Midbrain (tissue), 1 donor: ENCODE measurements at places on chromosomes 2 and 18.
A peak's percentile ranks its signal among the peaks of the same experiment; 100 is the strongest.

GRCh38 chr2:169189132-169189531 lies 119.8 kb downstream of the DHRS9 start:
- DNase-seq: no peak

DNA sequence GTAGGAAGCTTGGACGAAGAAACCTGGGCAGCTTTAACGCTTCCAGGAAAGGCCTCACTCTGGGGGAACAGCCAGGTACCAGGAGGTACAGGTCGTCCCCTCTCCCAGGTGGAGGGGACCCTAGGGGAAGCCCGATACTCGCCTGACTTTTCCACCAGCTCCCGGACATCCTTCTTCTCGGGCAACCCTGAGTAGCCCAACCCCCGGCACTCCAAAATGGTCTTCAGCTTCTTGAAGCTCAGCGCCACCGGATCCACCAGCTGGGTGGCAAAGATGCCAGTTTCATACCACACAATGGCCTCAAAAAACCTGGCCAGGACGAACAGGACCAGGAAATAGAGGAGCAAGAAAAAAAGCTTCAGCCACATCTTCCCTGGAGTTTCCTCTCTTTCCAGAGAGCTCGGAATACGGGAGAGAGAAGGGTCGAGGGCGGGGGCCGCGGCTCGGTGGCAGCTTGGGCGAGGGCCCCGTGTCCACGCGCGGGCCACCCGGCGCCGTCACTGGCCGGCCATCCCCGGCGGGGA lies 1.1 kb downstream of the RNF103 start:
- DNase-seq: peak; percentile 61

DNA sequence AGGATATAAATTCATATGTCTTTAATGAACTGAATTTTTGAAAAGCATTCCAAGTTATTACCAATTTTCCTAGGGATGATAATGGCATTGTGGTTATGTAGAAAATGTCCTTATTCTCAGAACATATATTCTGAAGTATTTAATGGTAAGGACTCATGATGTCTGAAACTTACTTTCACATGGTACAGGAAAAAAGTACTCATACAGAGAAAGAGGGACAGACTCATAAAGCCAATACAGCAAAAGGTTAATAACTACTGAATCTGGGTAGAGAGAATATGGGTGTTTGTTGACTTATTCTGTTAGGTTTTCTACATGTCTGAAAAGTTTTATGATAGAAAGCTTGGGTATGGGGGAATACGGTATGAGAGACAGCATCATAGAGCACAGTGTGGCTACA lies 84.3 kb upstream of the SERTAD2 start:
- DNase-seq: no peak

- DNase-seq: no peak
Measured at GRCh38 chr2:18792684-18793083, 203.3 kb upstream of the NT5C1B start.

GRCh38 chr2:42368817-42369531 lies 8.0 kb upstream of the COX7A2L start:
- no peak for DNase-seq

GRCh38 chr2:128308284-128308731 lies 10.4 kb downstream of the HS6ST1 start:
- DNase-seq: peak; percentile 21

GRCh38 chr2:197838036-197838435 lies 33.6 kb downstream of the PLCL1 start:
- no peak for DNase-seq

DNA sequence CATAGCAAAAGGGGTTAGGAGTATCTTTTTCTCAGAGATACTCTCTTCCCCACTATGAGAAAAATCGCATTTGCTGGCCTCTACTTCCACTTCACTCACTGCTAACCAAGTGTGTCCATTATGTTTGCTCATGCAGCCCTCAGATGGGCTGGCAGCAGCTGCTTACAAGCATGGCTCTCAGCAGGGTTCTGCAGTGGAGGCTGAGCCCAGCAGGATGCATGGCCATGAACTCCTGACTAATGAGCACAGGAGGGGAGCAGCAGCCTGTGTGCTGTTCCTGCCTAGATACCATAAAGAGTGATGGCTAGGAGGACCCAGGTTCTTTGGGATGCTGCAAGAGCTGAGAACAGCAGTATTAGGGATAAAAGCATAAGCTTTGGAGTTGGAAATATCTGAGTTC lies 316.9 kb upstream of the THSD7B start:
- DNase-seq: no peak

- no peak for DNase-seq
Measured at GRCh38 chr2:239394346-239394945, 6.4 kb downstream of the HDAC4 start.

DNA sequence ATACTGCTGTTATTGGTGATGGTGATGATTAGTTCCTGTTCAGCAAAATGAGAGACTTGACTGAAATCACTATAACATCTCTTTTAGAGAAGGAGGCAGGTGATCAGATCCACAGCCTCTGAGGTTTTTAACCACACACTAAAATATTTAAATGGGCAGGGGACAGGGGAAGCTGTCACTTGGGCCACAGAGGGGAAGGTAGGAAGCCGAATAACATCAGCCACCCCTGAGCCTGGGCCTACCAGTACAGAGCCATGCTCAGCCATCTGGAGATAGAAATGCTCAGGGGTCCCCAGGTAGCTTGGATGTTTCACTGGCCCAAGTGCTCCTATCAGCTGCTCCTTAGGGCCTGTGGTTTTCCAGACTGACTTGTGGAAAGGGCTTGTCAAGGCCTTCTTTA lies 122.3 kb downstream of the MRO start:
- no peak for DNase-seq

GRCh38 chr2:17879137-17879912 lies 858 bp downstream of the KCNS3 start:
- peak; percentile 28 for DNase-seq

DNA sequence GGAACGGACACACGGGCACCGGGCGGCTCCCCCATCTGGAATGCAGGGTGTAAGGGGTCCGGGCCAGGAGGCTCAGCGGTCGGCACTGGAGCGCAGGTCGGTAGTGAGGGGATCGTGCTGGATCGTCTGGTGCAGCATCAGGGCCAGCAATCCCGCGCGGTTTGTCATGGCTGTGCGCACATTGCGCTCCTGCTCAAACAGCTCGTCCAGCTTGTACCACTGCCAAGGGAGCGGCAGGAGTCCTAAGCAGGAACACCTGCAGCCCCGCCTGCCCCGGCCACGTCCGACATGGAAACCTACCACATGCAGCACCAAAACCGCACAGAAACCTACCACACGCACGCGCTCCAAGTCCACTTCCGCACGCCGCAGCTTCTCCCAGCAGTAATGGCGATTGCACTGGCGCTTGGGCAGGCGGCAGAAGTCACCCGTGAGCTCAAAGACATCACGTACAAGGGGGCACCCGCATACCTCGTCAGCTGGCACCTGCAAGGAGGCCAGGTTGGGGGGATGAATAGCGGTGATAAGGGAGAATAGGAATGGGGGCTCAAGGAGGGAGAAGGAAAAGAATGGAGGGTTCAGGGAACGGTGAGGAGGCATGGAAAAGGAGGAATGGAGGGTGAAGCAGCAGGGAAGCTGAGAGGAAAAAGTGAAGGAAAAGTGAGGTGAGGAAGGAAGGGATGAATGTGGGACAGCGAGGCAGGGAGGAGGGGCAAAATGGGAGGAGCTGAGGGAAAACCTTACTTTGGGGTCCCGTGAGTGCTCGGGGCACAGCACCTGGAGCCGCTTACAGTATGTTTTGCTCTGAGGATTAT lies 1.4 kb upstream of the MBD1 start:
- DNase-seq: no peak

DNA sequence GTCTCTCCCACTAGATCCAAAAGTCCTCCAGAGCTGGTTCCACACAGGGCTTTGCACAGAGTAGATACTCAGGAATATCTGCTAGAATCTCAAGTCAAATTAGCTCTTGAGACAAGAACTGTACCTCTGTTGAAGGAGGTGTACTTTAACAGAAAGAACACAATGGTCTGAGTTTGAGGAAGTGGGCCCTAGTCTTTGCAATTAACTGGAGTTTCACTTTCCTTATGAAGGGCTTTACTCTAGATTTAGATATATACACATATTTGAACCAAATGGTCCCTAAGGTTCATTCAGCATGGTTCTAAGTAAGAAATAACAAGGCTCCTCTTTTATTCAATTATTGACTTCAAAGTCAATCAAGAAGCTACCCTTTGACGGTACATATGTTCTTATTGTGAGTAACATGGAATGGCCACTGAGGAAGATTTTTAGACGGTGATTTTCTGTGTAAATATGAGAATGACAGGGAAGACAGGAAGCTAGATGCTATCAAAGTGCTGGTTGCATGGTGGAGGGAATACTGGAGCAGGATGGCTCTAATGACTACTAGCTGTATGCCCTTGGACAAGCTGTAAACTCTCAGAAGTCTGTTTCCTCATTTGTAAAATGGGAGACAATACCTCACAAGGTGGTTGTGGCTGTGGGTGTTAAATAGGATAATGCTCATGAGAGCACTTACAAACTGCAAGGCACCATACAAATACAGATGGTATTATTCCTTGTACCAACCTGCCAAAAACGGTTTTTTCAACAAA lies 73.5 kb upstream of the SERTAD2 start:
- DNase-seq: peak; percentile 17

DNA sequence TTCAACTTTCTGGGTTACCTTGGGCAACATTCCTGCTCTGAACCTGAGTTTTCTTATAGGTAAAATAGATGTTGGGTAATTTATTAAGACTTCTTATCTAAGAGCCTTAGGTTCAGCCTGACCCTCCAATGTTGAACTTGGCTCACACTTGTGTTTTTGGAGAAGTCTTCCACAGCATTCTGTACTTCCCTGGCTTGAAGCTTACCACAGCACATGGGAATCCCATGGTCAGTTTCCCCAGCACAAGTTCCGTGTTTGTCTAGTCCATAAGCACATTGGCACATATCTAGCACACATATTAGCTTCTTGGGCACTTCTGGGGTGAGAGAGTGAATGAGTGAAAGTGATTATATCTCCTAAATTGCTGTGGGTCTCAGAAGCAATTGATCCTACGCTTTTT lies 782.5 kb upstream of the HS6ST1 start:
- peak; percentile 19 for DNase-seq

DNA sequence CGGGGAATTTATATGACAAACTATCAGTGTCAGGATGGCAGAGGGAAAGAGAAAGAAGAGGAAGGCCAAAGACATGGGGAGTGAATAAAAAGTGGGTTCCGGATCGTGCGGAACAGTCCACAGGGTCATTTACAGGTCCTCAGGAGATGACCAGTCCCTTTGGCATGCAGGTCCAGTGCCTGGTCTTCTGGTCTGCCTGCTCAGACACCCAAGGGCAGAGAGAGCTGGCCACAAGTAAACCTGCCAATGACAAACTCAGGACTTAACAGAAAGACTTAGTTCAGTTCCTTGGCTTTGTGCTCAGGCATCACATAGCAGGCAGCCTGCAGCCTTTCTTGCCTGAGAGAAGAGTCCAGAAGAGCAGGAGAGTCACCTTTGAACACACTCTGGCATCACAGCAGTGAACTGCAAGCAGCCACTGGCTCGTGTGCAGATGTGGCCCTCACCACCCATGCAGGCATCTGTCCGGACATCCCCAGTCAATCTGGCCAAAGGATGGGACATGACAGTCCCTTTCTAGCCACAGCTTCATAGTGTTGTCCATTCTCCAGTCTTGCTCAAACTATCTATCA lies 14.0 kb downstream of the TMEM127 start:
- DNase-seq: peak; percentile 38

GRCh38 chr18:10482985-10483949 lies 28.8 kb downstream of the APCDD1 start:
- peak; percentile 31 for DNase-seq

DNA sequence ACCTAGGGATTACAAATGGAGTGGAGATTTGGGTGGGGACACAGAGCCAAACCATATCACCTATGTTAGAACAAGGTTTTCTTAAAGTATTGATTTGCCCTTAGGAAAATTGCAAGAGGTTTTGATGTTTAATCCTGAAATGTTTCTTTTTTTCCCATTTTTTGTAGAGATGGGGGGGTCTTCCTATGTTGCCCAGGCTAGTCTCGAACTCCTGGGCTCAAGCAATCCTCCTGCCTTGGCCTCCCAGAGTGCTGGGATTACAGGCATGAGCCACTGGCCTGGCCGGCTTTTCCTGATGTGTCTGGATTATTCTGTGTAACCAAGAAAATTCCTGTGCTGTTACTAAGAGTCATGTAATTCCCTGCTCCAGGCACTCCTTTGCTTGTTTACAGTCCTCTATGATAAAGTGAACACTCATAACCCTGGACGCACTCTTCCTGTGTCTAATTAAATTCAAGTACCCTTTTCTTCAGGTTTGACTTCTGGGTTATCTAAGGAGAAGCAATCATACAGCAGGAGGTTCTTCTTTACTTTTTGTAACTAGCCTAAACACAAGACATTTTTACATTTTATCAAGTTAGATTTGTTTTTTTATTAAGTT lies 15.0 kb upstream of the CTDP1 start:
- DNase-seq: no peak

GRCh38 chr2:46337208-46337994 lies 40.2 kb downstream of the EPAS1 start:
- no peak for DNase-seq

DNA sequence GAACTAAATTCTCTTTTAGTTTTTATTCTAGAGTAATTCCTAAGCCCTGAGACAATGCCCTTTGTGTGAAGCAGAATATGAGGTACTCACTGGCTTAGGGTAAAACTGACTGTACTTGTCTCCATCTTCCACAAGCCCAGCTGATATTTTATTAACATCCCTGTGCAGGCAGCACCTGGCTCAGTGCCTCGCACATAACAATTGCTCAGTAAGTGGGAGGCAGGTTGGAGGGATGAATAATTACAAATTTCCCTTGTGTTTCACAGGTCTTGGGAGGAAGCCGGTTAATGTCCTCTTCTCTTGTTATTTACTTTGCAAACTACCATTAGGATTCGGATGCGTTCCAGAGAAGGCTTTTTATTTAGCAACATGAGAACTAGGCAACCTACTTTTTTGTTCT lies 249.8 kb upstream of the FSHR start:
- DNase-seq: no peak

GRCh38 chr2:10415640-10416039 lies 32.5 kb downstream of the ODC1 start:
- DNase-seq: no peak

- DNase-seq: no peak
Measured at GRCh38 chr2:173649527-173650219, 295.0 kb downstream of the CDCA7 start.

- DNase-seq: no peak
Measured at GRCh38 chr2:19360966-19361321, 2.5 kb upstream of the OSR1 start.
